ENCODE measurements at places on chromosomes 1 and 21.

- no peak for DNase-seq
These were observed 11.6 kb downstream of the SON start for GRCh38 chr21:33554236-33554981.

GRCh38 chr1:15075817-15076216 lies 77.7 kb upstream of the TMEM51 start:
- no peak for DNase-seq

DNA sequence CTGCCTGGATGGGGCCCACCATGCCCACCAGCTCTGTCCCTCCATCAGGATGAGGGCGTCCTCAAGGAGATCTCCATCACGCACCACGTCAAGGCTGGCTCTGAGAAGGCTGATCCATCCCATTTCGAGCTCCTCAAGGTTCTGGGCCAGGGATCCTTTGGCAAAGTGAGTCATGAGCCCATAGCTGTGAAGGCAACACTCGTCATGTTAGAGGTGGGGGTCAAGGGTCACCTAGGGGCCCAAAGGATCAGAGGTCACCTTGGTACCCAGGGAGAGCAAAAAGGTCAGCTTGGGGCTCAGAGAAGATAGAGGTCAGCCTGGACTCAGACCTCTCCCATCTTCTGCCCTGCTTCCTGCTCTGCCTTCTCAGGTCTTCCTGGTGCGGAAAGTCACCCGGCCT lies 17.3 kb downstream of the RPS6KA1 start:
- DNase-seq = no peak

- no peak for DNase-seq
These were observed 34.7 kb upstream of the AK4 start for GRCh38 chr1:65113298-65113697.

DNA sequence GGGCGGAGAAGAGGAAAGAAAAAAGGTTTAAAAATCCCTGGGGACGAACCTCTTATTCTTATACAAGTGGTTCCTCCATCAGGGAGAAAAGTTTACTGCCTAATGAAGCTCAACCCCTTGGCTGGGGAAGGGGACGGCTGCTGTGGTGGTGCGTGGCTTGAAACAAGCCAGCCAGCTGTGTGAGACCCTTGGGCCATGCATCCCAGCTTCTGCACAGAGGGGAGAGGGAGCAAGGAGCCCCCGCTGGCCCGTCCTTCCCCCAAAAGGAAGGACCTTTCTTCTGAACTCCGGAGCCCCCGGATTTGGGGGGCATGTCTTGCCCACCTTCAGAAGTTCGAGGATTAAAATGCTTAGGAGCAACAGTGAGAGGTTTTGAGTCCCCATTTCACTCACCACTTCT lies 67.3 kb downstream of the STUM start:
- DNase-seq = no peak

DNA sequence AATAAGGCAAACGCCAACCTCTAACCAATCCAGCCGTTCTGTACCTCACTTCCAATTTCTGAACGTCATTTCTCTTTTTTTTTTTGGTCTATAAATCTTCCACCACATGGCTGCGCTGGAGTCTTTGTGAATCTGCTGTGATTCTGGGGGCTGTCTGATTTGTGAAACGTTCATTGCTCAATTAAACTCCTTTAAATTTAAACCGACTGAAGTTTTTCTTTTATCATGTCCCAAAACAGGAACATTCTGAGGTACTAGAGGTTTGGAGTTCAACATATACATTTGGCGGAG lies 65.5 kb upstream of the BACH1 start:
- DNase-seq = no peak

DNA sequence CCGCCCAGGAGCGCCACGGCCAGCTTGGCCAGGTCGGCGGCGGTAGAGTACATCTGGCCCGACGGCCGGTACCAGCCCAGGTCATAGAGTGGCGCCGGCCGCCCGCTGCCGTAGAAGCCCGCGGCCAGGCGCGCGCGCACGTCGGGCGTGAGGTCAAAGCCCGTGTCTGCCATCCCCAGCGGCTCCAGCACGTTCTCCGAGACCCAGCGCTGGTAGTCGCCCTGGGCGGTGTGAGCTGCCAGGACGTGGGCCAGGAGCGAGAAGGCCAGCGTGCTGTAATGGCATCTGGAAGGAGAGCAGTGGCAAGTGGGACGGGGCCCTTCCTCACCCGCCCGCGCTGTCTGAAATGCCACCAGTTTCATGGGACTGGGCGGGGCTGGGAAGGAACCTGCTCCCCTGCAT lies 18.9 kb downstream of the LACTBL1 start:
- no peak for DNase-seq

GRCh38 chr21:29416268-29416667 lies 117.5 kb downstream of the BACH1 start:
- no peak for DNase-seq

GRCh38 chr1:233015965-233016364 lies 65.6 kb downstream of the NTPCR start:
- DNase-seq = no peak

- no peak for DNase-seq
These were observed 65.4 kb upstream of the KRTAP19-8 start for GRCh38 chr21:31103571-31104265.

DNA sequence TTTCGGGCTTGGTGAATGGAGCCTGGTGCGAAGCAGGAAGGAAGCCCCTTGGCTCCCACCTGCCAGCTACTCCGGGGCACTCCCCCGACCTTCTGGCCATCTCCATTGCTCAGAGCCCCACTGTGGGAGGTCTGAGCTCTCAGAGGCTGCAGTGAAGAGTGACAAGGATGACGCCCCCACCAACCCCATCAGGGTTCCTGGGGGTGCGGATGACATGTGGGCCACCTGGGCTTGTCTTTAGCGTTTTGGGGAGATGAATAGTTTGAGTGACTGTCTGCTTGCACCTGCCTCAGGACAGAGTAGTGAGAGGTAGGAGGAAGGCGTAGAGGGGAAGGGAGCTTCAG lies 43.2 kb upstream of the LBR start:
- DNase-seq = no peak

Measured in central memory CD4-positive, alpha-beta T cell (primary cell).